Suprapubic skin (tissue), 4 donors: ENCODE measurements at places on chromosomes 2 and 18. TPM values are rescaled to one million over a fixed set of nuclear protein-coding genes. Genes with fewer than 3 reads are reported as not detected.

DNA sequence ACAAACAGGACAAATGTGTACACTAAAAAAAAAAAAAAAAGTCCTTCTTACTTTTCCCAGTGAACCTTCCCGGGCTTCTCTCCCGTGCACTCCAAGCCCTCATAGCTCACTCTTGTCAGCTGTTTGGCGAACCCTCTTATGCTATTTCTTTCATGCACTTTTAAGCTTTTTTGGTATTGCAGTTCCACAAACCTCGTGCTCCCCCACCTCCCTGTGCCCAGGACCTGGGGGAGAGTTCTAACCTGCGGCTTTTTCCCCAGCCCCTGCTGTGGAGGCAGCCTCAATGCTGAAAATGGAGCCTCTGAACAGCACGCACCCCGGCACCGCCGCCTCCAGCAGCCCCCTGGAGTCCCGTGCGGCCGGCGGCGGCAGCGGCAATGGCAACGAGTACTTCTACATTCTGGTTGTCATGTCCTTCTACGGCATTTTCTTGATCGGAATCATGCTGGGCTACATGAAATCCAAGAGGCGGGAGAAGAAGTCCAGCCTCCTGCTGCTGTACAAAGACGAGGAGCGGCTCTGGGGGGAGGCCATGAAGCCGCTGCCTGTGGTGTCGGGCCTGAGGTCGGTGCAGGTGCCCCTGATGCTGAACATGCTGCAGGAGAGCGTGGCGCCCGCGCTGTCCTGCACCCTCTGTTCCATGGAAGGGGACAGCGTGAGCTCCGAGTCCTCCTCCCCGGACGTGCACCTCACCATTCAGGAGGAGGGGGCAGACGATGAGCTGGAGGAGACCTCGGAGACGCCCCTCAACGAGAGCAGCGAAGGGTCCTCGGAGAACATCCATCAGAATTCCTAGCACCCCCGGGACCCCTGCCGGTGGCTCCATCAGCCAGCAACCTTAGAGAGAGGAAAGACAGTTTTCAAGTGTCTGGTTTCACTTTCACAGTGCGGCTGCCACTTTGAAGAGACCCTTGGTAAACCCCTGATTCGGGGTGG lies 826 bp downstream of the KCNE4 start:
- no peak for DNase-seq

GRCh38 chr2:218804817-218805216 lies 22.9 kb downstream of the CYP27A1 start:
- no peak for DNase-seq

GRCh38 chr2:27721884-27722485 lies 49.5 kb upstream of the MRPL33 start:
- no peak for DNase-seq

DNA sequence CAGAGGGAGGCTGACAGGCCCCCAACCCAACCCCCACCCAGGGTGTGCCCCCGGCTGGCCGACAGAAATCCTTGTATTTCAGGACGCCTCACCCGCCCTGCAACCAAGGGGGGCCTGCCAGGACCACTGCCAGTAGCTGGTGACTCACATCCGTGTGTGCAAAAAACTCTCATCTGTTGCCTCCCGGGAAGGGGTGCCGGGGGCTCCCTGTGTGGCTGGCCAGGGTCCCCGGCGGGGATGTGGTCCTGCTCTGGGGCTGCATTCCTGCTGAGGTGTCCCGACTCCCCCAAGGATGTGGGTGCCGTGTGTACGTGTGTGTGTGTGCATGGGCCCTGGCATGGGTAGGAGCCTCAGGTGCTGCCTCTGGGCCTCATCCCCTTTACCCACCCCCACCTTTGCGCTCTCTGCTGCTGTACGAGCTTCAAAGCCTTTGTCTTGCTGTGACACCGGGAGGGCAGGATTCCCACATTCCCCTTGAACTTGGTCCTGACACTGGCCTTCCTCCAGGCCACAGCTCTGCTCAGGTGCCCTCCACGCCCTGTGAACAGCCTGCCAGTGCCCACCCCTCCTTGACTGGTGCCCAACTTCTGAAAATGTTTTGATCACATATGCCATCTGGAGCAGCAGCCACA lies 226.3 kb upstream of the HDAC4 start:
- DNase-seq, result no peak

Gene SPEG
- total RNA-seq, result 6.8 TPM

Gene RSAD2
- total RNA-seq, result 0.24 TPM

DNA sequence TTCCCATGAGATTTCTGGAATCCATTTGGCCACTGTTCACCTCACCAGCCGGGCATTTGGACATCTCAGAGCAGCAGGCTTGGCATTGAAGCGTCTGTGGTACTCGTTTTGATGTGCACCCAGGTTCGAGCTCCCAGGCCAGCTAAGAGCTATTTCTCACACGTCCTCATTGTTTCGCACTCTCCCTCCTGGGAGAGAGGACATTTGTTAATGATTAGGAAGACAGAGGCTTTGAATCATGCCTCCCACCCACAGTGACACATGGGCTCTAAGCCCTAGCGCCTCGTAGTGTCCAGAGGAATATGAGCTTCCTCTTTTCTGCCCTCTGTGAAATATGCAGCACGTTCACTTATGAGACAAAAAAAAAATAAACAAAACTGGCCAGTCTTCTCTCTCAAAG lies 361.8 kb downstream of the RND3 start:
- no peak for DNase-seq

DNA sequence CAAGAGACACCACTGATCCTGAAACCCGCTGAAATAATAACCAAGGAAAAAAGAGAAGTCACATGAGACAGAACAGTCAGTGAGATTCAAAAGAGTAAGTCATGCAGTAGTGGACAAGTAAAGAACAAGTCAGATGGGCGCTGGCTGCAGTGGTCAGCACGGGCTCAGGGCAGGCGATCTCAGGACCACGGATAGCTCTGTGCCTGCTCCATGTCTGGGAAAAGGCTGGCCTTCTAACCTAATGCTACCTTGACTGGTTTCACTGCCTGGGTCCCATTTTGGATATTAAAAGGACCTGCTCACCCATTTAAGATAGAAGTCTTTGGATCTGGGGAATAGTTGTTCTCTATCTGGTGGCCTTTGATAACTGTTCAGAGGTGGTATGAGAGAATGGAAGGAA lies 61.7 kb upstream of the LCLAT1 start:
- no peak for DNase-seq

GRCh38 chr18:58851856-58852255 lies 12.8 kb upstream of the ZNF532 start:
- no peak for DNase-seq

DNA sequence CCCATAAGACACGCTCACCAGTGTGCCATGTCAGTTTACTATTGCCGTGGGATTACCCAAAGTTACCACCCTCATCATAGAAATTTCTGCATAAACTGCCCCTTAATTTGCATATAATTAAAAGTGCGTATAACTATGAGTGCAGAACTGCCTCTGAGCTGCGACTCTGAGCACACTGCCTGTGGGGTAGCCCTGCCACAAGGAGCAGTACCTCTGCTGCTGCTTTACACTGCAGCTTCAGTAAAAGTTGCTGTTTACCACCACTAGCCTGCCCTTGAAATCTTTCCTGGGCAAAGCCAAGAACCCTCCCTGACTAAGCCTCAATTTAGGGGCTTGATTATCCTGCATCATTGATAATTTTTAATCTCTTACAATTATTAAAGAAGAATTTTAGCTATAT lies 213.9 kb upstream of the MAP2 start:
- no peak for DNase-seq

Gene NDC80
- 2.5 TPM for total RNA-seq

DNA sequence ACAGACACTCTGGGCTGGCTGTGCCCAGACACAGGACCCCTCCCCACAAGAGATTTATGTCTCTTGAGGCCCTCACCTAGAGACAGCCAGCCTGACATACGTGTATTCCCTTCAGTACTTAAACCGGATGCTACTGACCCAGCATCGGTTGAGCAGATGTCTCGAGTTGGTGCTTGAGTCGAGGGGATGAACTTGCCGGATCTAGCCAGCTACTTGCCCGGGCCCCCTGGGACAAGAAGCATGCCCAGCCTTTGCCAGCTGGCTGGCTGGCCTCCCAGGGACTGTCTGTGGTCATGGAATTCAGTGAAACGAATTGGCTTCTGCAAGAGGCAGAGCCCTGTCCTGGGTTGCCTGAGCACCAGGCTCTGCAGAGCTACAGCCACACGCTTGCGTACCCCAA lies 36.0 kb downstream of the DNMT3A start:
- no peak for DNase-seq

DNA sequence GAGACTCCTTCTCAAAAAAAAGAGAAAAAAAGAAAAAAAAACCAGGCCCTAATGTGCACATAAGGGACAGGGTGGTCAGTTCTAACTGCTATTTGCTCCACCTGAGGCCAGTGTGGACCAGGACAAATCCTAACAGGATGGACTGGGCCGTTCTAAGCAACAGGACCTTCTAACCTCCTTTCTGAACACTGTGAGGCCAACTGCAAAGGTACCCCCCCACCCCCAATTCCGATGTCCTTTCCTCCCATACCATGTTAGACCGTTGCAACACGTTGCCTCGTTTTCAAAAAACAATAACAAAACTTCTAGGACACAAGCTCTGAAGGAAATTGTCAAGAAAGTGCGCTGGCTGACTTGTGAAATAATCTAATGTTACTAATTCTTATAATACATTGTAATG lies 1.2 kb downstream of the THAP4 start:
- DNase-seq, result no peak

- DNase-seq, result no peak
Observed at GRCh38 chr2:61368687-61369665, 101.9 kb downstream of the USP34 start.

DNA sequence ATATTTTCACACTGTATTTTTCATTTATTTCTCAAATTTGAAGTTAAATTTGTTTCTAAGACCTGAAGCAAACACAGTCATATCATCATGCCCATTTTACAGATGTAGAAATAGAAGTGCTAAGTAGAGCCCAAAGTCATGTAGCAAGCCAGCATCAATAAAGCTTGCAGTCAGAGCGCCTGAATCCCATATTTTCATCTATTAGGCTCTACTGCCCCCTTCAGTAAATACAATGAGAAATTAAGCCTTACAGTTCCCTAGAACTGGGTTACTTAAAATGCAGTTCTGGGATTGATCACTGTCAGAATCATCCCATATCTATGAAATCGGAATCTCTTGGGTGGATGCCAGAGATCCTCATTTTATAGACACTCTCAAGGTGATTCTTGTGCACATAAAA lies 419.9 kb downstream of the TGIF1 start:
- DNase-seq, result no peak

DNA sequence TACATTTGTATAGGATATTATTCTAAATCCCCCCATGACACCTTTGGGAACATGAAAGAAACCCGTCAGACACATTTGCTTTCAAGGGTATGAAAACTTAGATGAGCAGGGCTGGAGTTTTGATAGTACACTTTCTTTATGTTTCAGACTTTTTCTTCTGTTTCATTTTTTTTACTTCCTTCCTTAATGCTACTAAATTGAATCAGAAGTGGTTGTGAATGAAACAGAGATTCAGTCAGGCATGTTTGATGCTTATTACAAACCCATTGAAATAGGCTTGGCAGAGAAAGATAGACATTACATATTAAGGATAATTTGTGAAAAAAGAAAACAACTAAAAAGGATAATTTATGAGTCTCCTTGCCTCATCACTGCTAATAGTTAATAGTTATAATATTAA lies 26.8 kb downstream of the SLC30A6 start:
- DNase-seq, result no peak

Gene CNTNAP5
- total RNA-seq, result not detected

Gene RASGRP3
- 4.9 TPM for total RNA-seq

Gene ASB1
- total RNA-seq, result 20.8 TPM

- DNase-seq, result no peak
Observed at GRCh38 chr2:233044974-233045605, 12.6 kb downstream of the NEU2 start.

DNA sequence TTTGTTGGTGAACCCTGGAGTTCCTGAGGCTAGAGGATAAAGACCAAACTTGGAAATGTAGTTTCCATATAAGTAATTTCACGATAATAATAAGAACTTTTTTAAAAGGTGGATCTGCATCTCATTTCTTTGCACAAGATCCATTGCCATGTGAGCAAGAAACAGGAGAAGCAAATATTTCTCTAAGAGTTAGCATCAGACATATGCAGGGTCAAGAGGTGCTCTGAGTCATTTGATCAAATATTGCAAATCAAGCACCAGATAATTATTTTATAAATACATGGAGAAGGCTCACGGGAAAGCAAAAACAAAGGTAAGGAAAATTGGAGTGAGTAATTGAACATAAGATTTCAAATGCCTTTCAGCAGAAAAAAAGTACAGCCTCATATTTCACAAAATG lies 118.0 kb downstream of the DTNA start:
- DNase-seq, result no peak

Gene RMDN2
- 5.6 TPM for total RNA-seq

DNA sequence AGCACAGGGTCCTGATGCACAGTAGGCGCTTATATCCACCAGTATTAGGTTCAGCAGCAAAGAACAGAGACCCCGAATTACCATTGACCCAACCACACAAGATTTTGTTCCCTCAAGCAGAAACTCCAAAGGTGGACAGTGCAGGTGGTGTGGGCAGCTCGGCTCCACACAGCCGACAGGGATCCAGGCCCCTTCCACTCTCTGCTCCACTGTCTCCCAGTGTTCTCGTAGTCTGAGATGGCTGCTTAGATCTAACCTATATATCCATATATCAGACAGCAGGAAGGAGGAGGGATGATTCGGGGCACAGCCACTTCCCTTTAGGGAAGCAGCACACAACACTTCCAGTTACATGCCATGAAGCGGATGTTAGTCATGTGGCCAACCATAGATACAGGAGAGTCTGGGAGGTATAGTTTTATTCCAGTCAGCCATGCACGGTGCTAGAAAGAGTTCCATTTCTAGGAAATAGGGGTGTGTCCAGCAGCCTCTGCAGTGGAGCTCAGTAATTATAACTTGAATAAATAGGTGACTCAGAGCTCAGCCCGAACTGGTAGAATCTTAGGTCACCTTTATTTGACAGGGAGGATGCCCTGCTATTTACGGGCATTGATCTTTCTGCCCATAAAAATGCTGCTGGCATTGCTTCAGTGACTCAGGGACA lies 158.9 kb downstream of the TWIST2 start:
- no peak for DNase-seq

DNA sequence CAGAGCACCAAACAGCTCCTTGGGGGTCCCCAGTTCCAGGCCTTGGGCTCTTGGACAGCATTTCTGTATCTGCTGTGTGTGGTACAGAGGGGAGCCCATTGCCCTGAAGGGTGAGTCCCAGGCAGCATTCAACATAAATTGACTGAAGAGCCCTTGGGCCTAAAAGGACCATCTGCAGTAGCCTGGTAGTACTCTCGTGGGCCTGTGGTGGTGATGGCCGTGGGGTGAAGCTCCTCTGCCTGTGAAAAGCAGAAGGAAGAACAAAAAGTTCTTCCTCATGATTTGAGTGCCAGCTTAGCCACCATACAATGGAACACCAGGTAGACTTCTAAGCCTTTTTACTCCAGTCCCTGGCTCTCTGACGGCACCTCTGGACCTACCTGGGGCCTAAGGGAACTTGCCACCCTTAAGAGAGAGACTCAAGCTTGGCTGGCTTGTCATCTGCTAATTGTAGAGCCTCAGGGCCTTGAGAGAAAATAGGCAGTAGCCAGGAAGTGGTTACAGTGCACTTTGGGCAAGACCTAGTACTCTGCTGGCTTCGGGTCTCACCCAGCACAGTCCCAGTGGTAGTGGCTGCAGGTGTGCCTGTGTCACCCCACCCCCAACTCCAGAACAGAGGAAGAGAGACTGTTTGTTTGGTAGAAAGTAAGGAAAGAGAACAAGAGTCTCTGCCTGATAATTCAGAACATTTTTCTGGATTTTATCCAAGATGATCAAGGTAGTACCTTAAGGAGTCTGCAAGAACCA lies 84.6 kb upstream of the CERS6 start:
- no peak for DNase-seq
